ENCODE measurements at places on chromosomes 2 and 18.

DNA sequence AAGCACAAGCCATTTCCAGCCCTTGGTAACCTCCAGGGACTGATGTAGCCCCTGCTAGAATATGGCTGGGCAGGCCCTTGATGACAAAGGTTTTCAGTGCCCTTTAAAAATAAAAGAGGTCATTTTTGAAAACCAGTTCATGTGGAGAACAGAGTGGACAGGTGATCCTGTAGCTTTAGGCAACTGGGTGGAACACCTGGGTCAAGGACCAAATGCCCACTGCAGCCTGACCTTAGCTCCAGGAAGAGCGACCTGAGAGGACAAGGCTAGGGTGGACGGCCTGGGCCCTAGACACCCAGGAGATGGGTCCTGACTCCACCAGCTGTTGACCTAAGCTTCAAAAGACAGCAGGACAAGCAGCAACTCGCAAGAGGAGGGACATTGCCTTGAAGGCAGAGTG, 116.6 kb downstream of the LIPG start:
- DNase-seq = no peak

DNA sequence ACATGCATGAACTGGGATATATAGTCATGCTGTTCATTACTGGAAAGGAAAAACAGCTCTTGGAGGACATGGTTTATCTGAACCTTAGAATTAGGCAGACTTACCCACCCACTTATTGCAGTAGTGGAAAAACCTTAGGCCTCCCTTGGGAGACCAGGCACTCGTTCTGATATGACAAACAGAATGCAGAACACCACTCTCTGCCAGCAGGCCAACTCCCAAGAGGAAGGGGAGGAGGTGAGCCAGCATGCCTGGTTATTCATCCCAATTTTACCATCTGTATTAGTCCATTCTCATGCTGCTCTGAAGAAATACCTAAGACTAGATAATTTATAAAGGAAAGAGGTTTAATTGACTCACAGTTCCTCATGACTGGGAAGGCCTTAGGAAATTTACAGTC, 17.5 kb downstream of the C18orf63 start:
- no peak for DNase-seq

DNA sequence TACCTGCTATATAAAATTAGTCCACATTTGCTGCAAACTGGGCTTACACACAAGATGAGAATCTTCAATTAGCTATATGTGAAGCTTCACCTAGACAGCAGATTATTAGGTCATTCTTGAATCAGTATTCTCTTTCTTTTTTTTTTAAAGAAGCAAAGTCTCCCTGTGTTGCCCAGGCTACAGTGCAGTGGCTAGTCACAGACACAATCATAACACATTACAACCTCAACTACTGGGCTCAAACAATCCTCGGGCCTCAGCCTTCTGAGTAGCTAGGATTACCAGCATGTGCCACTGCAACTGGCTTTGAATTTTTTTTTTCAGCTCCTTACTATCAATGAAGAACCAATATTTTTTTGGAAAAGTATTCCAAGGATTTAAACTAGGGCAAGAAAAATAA, 30.5 kb downstream of the OLA1 start:
- no peak for DNase-seq

GRCh38 chr2:33859811-33860461, 260.8 kb upstream of the FAM98A start:
- no peak for DNase-seq

DNA sequence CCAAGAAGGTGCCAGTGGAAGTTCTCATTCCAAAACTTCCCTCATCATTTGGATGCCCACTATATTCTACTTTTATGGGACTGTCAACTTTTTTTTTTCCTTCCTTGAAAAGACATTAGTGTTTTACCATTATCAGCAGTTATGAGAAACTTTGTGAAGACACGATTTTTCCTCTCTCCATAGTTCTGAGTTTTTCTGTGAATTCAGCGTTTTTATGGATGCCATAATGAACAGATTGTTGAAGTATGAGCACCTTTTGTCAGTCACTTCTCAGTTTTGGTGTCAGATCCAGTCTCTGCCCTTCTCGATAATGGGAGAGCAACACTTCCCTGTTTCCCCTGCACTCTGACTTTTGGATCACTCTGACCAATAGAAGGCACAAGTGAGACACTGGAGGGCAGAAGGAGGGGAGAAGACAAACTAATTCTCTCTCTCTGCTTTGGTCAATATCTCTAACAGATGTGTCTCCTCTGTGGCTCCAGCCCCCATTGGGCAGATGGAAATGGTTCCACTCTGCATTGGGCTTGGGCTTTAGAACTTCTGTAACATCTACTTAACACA, 53.5 kb upstream of the FN1 start:
- no peak for DNase-seq
